Right forelimb (tissue), 1 donor: ENCODE measurements at places on chromosomes 12 and 14.

GRCh38 chr12:55797068-55797467 lies 20.5 kb downstream of the SARNP start:
- no peak for DNase-seq

GRCh38 chr12:50641566-50641965 lies 122.3 kb upstream of the ATF1 start:
- no peak for DNase-seq

GRCh38 chr12:109165599-109165998 lies 49.2 kb downstream of the ACACB start:
- DNase-seq, result no peak

- DNase-seq, result no peak
Measured at GRCh38 chr12:83538361-83538965, 851.8 kb downstream of the TMTC2 start.

DNA sequence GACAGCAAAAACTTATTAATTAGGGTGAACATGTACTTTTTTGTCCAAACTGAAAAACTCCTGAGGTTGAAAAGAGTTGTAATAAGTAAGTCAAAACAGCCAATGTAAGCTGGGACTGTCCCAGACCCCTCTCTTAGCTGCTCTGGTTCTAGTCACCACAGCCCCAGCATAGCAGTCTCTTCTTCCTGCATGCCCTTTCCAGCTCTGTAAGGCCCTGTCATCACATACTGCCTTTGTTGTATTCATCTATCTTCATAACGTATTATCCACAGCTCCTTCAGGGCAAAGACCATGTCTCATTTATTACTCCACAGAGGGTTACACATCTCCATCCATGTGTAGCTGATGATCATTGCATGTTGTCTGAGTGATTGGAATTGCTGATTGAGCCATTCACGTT lies 56.5 kb downstream of the UTP20 start:
- DNase-seq, result no peak

DNA sequence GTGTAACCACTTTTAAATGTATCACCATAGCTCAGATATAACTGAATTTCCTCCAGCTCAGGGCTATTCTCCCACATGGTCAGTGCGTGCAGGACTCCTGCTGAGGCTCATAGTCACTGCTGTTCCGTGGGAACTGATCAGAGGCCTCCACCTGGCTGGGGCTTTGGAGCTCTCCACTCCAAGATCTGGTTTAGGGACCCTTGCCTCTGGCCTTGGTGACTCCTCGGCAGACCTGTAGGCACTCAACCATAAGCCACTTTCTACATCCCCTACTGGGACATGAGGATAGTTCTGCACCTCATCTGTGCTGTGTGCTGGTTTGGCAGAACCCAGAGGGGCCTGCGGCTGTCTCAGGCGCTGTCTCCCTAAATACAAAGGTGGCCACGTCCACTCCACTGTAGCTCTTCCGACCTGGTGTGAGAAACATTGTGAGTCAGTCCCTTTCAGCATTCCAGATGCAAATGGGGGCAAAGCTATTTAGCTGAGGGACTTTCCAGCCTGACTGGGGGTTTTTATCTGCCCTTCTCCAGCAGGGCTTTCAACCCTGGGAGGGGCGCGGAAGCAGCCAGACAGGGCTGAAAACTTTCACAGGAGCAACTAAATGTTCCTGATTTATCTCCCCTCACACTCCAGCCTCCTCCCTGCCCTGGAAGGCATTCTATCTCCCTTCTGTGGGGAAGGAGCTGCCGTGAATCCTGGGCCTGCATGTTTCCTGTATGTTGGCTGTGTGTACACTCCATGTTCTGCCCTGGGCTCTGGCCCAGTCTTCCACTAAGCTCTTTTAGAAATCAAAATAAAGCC lies 218.3 kb upstream of the DAAM1 start:
- no peak for DNase-seq

GRCh38 chr14:102471921-102472790 lies 37.4 kb downstream of the ANKRD9 start:
- DNase-seq, result no peak

DNA sequence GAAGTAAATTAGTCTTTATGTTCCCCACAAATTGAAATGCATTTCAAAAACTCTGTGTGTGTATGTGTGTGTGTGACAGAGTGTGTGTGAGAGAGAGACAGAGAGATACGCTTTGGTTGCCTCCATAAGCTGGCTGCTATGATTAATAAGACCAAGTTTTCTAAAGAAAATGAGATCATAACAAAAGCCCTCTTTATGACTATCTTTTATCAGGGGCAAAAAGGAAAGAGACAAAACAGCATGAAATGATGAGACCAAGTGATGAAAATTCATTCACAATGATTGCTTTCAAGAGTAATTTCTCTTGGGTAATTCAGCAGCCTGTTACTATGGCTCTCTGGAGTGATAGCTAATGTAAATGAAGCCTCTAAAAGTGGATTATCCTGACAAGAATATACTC lies 277.6 kb upstream of the PLEKHG7 start:
- no peak for DNase-seq

DNA sequence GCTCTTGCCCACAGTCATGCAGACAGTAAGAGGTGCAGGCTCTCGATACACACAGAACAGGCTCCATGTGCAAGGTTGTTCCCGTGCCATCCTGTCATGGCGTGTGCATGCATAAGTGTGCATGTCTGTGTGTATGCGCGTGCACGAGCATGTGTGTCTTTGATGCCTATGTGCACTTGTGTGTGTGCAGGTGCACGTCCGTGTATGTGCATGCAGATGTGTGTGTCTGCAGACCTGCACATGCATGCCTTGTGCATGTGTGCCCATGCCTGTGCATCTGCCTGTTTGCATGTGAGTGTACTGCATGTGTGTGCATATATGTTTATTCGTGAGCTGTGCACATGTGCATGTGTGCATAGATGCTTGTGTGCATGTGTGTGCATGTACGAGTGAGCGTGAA lies 309.8 kb downstream of the TMEM121 start:
- DNase-seq, result no peak

DNA sequence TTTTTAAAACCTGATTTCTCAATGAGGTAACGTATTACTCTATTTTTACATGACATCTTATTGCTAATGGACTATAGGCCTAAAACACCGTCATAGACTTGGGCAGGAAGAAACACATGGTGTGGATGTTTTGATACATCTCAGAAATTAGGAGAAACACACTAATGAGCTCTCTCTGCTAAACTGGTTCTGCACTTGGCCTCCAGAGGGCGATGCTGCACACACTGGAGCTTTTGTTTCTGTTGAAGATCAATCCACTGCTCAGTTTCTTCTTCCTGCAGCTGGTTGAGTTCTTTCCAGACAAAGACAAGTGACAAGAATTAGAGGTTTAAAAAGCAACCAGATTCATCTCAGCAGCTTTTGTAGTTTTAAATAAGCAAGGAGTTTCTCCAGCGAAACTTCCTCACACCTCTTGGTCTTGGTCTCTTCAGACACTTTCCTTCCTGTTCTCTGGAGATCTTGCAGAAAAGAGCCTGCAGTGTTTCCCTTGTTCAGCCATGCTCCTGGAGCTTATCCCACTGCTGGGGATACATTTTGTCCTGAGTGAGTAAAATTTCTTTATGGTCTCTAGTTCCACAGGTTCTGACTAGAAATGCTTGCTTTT lies 178.5 kb upstream of the OR4E1 start:
- DNase-seq, result no peak

DNA sequence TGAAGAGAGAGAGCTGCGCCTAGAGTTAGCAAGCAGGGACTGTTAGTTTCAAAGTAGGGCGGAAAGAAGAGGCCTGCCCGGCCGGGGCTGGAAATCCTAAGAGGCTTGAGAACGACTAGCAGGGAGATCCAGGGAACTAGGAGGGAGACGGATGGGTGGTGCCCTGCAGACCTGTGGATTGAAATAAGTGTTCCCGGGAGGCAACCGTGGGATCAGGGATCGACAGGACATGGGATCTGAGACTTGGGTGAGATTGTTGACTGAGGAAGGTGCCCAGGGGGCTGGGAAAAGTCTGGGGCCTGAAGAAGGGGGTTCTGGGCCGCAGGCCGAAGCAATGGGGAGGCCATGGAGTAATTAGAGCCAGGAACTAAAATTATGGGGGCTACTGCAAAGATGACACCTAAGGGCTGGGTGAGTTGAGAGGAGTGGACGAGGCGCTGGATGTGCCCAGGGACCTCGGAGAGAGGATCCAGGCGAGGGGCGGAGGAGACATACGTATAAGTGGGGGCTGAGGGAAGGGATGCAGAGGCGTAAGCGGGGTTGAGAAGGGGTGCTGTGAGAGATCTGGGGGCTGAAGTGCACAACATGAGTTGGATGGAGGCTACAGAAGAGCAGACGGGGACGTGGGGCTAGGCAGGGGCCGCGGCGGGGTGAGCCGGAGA lies 635 bp downstream of the LTA4H start:
- DNase-seq, result peak; percentile 50

DNA sequence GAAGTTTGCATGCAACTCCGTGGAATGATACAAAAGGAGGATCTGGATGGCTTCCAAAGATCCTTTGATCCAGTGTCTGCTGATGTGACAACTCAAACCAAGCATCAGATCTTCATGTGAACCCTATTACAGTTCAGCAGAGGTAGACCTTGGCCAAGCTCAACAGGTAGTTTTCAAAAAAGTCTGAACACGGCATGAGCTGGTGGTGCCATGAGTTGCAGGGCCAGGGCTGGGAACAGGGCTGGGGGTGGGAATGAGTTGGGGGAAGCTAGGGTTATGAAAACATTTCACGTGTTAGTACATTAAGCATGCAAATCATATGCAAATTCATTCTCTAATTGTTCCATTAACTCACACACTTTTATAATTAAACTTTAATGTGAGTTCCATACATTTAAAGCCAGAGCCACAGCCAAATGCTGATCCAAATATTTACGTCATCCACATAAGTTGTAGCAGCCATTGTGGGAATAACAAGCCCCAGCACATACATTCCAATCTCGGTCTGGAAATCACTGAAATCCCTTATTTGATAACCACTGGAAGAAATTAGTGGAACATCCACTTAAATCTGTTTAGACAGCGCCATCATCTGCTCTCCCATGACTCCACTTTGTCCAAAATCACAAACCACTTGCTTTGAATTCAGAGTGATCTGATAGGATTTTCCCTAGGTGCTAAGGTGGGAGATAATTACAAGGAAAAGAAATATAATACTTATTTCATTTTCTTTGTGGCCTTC lies 158.5 kb downstream of the APAF1 start:
- no peak for DNase-seq

DNA sequence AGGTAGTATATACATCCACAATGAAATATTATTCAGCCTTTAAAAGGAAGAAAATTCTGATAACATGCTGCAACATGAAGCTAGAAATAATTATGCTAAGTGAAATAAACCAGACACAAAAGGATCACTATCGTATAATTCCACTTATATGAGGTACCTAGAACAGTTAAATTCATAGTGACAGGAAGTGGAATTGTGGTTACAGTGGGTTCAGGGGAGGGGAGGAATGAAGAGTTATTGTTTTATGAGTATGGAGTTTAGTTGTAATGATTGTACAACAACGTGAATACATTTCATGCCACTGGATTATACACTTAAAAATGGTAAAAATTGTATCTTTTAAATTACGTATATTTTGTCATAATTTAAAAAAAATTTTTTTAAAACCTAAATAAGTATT lies 21.0 kb downstream of the EEA1 start:
- DNase-seq, result no peak

DNA sequence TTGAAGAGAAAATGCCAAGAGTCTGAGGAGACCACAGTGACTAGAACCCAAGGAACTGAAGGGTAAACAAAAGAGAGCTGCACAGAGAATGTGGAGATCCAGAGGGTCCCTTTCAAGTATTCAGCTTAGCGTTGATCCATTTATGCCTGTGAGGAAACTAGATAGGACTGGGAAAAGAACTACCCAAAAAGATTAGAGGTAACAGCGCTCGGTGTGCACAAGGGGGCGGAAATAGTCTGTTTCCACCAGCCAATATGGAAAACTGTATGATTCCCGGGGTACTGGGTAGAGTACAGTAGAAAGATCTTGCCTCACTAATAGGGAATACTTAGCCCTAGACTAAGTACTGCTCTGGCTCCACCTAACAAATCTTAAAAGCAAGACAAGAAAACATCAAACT lies 135.5 kb downstream of the DPF3 start:
- DNase-seq, result no peak

DNA sequence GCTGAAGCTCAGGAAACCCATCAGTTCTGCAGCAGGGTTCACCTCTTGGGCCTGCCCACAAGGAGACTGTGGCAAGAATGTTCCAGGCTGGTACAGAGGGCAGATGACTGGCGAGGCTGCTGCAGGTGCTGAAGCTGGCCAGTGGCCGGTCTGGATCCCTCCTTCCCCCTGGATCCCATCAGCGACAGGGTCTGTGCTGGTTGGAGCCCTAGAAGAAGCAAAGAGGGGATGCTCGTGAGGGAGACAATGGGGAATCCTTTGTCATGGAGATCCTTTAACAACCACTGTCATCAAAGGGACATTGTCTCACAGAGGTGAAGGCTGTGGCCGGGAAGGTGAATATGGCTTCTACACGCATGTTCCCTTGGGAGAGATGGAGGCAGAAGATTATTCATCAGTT lies 211.4 kb upstream of the TMEM132C start:
- DNase-seq, result no peak

GRCh38 chr12:71771069-71771468 lies 16.4 kb downstream of the RAB21 start:
- DNase-seq, result no peak

GRCh38 chr14:52241087-52241793 lies 26.3 kb upstream of the PTGDR start:
- no peak for DNase-seq

- no peak for DNase-seq
Measured at GRCh38 chr12:79388011-79388410, 302.8 kb downstream of the PAWR start.

DNA sequence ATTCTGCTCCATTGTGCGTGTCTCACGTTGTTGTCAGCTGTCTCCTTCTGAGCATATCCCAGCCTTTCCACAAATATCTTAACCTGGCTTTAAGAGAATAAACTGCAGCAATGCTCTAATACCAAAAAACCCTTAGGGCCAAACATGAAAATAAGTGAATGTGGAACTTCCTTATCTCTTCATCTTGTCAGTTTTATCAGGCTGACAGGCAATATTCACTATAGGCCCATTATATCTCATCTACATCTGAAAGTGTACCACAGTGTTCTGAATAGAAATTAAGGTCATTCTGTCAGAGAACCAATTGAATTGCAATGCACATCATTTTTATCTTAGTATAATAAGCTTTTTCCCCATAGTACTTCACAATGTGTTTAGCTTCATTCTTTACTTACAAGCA lies 933.1 kb upstream of the FBXO33 start:
- DNase-seq, result no peak

GRCh38 chr12:38771871-38772270 lies 133.5 kb downstream of the CPNE8 start:
- no peak for DNase-seq

DNA sequence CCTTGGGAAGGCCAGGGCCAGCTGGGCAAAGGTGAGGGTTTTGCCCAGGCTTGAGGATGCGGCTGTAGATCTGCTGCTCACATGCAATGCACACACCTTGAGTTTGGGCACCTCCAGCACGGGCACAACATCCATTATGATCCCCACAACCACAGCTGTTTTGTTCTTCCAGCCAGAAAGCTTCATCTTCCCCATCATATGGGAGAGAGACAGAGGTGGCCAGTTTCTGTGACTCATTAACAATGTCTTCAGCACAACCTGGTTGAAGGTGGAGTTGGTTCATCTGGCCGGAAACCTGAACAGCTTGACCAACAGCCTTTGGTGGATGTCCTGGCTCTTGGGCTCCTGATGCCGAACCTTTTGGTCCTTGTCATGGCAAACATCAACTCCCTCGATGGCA lies 163.7 kb upstream of the CCND2 start:
- no peak for DNase-seq
